ENCODE measurements at places on chromosomes 6 and 20.
A peak's percentile ranks its signal among the peaks of the same experiment; 100 is the strongest.

DNA sequence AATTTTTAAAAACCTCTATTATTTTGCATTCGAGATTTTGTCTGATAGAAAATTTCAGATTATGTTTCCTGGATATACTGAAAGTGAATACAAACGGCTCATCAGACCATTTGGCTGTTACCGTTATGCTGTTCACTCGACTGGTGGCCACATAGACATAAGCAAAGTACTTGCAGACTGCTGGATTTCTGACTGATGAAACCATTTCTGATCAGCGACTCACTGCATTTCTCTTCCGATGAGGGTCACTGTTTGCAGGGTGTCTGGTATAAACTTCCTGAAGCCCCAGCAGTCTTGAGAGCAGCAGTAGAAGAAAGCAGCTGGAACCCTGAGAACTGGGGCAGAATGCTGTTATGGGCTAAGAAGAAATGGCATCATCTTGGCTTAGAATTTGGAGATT is 17.7 kb downstream of the SNX9 start:
- DNase-seq = no peak
- H3K36me3 ChIP-seq = peaks cover 11% of the 10 kb centered on the region
- no peak overlapping the region for H3K4me3 ChIP-seq
- peaks cover 24% of the 10 kb centered on the region for H3K4me1 ChIP-seq

DNA sequence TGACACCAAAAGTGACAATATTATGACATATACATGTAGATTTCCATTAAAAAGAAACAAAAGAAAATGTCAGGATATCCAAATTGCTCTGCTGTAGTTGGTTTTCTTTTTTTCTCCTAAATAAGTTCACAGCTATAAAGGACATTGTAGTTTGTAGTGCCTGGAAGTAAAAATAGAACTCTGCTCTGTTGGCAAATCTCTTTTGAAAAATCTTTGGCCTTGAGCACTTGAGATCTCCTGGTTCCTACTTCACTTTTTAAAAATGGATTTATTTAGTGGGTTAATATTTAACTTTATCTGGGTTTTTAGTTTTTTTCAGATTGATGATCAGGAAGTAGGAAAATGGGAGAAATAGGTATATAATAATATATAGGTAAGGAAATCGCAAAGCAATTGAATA is 52.9 kb downstream of the AFDN start:
- no peak for DNase-seq
- no peaks in the 10 kb centered on the region for H3K27me3 ChIP-seq
- H3K4me1 ChIP-seq = no peaks in the 10 kb centered on the region
- H3K4me3 ChIP-seq = no peak overlapping the region

GRCh38 chr20:63703976-63704748 is 3.6 kb downstream of the ARFRP1 start:
- no peak for DNase-seq
- H3K4me1 ChIP-seq = peaks cover 47% of the 10 kb centered on the region
- H3K36me3 ChIP-seq = peaks cover 28% of the 10 kb centered on the region
- no peaks in the 10 kb centered on the region for H3K27me3 ChIP-seq

GRCh38 chr6:3484192-3484591 is 27.3 kb upstream of the SLC22A23 start:
- H3K4me1 ChIP-seq = no peaks in the 10 kb centered on the region
- peaks cover 78% of the 10 kb centered on the region for H3K27me3 ChIP-seq
- H3K4me3 ChIP-seq = no peak overlapping the region
- DNase-seq = no peak

DNA sequence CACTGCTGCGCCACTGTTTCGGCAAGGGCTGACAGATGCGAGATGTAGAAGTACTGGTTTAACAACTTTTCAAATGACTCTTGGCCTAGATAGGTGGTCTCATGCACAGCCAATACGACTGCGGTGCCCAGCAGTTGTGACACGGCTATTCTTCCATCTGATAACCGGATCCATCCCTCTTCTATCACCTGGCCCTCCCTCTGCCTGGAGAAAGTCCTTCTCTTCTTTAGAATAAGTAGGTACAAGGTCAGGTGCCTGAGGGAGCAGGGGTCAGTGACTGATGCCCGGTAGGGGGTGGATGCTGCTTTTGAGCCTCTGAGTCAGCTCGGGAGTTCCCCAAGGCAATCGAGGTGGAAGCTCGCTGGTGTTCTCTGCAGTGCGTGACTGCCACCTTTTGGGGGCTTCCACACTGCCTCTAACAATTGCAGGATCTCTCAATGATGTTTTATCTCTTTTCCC is 166.8 kb upstream of the GRIK2 start:
- no peak overlapping the region for H3K27ac ChIP-seq
- no peaks in the 10 kb centered on the region for H3K27me3 ChIP-seq
- no peaks in the 10 kb centered on the region for H3K36me3 ChIP-seq

DNA sequence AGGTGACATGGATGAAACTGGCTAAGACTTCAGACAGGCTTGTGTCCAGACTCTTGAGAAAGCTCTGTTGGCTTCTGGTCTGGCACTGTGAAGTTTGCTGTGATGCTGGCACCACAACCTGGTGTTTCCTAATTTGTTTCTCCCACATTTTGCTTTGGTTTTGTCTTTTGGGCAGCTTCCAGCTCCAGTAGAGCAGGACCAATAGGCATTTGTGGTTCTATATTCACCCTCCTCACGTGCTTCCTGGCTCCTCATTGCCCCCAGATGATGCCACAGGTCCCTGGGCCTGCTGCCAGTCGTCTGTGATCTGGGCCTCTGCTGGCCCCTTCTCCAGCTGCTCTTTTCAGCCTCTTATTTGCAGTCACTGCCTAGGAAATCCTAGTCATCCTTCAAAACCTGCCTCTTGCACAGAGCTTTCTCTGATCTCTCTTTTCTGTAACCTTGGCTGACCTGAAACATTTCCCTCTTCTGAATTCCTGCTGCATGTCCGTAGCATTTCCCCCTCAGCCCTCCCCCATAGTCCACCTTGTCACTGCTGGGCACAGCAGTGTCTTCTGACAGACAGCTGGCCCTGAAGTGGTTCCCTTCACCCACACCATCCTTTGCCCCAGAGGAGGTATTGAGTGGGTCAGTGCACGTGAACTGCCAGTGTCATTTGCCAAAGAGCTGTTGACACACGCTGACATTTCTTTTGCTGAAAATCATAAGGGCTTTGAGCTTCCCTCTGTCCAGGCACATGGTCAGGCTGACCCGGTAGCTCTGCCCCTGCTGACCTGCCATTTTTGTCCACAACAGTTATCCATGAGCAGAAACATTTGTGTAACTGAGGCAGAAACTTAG is 63.0 kb downstream of the PTPN1 start:
- H3K4me1 ChIP-seq = peaks cover 59% of the 10 kb centered on the region
- DNase-seq = no peak
- H3K36me3 ChIP-seq = peaks cover 47% of the 10 kb centered on the region
- no peak overlapping the region for H3K4me3 ChIP-seq

DNA sequence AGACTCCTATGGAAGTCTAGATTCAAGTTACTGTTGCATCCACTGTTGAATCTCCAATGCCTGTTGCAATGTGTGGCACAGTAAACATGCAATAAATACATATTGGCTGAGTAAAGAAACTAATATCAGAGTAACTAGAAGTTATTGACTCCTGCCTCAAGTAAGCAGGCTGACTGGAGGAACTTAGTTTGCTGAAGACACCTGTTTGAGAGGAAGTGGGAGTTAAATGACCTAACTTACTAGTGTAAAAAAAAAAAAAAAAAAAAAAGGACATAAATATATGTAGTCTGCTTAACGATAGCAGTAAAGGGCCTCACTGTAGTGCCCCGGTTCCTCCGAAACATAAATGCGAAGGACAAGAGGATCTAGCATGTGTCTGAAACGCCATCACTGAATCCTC is 249.8 kb upstream of the PRDM1 start:
- H3K27ac ChIP-seq = no peak overlapping the region
- DNase-seq = no peak
- no peaks in the 10 kb centered on the region for H3K4me1 ChIP-seq

DNA sequence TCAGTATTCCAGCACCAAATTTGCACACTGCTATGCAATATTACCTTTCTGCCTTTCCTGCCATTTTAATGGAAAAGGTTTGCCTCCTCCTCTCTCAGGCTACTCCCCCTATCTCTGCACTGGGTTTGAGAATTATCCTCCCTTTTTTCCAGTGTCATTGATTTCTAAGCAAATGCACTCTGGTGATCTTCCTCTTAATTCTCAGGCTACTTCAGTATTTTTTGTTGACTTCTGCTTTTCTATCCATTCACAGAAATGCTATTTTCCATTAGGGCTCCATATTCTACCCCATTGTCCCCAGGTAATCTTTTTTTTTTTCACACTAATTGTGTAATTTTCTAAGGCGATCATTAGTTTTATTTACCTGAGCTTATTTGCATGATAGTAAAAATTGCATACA is 144.0 kb downstream of the GJA1 start:
- no peaks in the 10 kb centered on the region for H3K27me3 ChIP-seq
- H3K36me3 ChIP-seq = no peaks in the 10 kb centered on the region
- no peak for DNase-seq

DNA sequence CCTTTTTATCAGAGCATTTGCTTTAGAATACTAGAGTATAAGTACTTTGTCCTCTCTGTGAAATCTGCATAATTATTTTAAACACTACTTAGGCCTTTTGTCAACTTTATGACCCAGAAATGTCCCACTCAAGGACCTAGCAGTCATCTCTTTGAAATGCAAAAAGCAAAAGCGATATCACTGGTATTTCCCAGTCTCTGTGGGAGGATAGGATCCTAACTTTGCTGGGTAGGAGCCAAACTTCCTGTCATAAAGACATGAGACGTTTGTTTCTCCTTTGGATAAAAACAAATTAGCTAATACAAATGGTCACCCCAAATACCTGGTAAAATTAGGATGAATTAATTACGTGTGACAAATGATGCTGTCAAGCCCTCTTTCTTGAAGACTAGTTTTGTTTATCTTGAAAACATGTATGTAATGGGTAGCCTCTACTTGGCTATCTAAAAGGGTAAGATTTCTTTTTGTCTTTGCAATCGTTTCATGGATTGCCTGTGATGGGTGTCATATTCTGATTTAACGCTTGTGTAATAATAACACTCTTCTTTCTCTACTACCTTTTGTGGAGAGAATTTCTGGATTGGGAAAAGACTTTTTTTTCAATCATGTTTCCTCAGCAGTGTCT is 36.2 kb downstream of the DCDC2 start:
- H3K27me3 ChIP-seq = peaks cover 33% of the 10 kb centered on the region
- no peak overlapping the region for H3K4me3 ChIP-seq
- H3K27ac ChIP-seq = no peak overlapping the region
- DNase-seq = no peak
- H3K36me3 ChIP-seq = no peaks in the 10 kb centered on the region
- H3K4me1 ChIP-seq = no peaks in the 10 kb centered on the region

GRCh38 chr6:137820952-137821351 is 46.1 kb upstream of the TNFAIP3 start:
- H3K36me3 ChIP-seq = peaks cover 25% of the 10 kb centered on the region
- peak overlapping the region; percentile 94 for H3K27ac ChIP-seq
- H3K4me3 ChIP-seq = no peak overlapping the region
- H3K27me3 ChIP-seq = no peaks in the 10 kb centered on the region
- no peak for DNase-seq

DNA sequence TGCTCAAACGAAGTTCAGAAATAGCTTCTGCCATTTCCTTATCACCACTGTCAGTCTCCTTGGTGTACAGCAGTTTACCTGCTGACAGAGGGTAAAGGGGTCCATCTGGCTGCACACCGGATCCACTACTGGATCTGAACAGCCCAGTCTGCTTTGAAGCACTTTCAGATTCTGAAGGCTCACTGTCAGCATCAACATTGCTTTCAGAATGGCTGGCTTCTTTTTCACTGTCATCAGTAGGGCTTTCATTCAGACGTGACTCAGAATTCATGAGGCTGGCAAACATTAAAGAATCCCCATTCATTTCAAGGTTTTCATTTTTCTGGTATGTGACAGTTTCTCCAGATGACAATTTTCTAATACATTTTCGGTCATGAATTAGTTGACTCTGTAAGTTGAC is 21.0 kb upstream of the PNISR start:
- no peak overlapping the region for H3K27ac ChIP-seq
- peaks cover 4% of the 10 kb centered on the region for H3K36me3 ChIP-seq
- no peaks in the 10 kb centered on the region for H3K4me1 ChIP-seq
- H3K27me3 ChIP-seq = no peaks in the 10 kb centered on the region
- H3K4me3 ChIP-seq = no peak overlapping the region

- H3K27ac ChIP-seq = no peak overlapping the region
- no peaks in the 10 kb centered on the region for H3K4me1 ChIP-seq
- peaks cover 22% of the 10 kb centered on the region for H3K27me3 ChIP-seq
- no peak overlapping the region for H3K4me3 ChIP-seq
- no peaks in the 10 kb centered on the region for H3K36me3 ChIP-seq
Observed at GRCh38 chr6:152068622-152069261, 261.3 kb downstream of the ESR1 start.

GRCh38 chr20:9602847-9603183 is 88.4 kb downstream of the LAMP5 start:
- no peaks in the 10 kb centered on the region for H3K27me3 ChIP-seq
- DNase-seq = no peak
- no peaks in the 10 kb centered on the region for H3K36me3 ChIP-seq
- H3K27ac ChIP-seq = no peak overlapping the region
- no peaks in the 10 kb centered on the region for H3K4me1 ChIP-seq
- H3K4me3 ChIP-seq = no peak overlapping the region

DNA sequence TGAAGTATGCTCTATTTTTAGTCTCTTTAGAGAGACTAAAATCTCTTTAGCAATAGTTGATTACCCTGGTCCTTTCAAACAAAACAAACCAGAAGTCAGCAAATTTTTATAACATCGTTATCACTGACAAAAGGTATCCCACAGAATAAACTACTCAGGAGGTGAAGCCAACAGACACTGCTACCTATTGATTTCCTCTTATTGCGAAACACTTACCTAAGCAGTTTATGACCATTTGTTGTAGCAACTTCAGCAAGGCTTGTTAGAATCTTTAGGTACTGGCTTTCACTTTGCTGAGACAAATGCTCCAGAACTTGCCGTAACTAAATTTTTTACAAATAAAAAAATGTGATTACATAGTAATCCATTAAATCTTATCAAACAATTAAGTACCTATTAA is 64.4 kb downstream of the HACE1 start:
- no peaks in the 10 kb centered on the region for H3K27me3 ChIP-seq
- no peak overlapping the region for H3K27ac ChIP-seq
- DNase-seq = no peak
- H3K4me3 ChIP-seq = no peak overlapping the region
- H3K4me1 ChIP-seq = no peaks in the 10 kb centered on the region

GRCh38 chr20:31869942-31870725 is at the start of the genes DUSP15 and TTLL9:
DUSP15 (minus strand) TSS chr20:31870527; CDS start chr20:31870337, 190 bp downstream.
TTLL9 (plus strand) TSS chr20:31870634; CDS start chr20:31871127, 493 bp downstream.
- H3K27ac ChIP-seq = peak within 1 kb of the TSS; percentile 52
- peaks cover 1% of the 10 kb centered on the region for H3K36me3 ChIP-seq
- H3K27me3 ChIP-seq = peaks cover 56% of the 10 kb centered on the region
- no peak for DNase-seq
- peaks cover 19% of the 10 kb centered on the region for H3K4me1 ChIP-seq

GRCh38 chr6:111692327-111693164 is 86.9 kb upstream of the TRAF3IP2 start:
- peaks cover 87% of the 10 kb centered on the region for H3K36me3 ChIP-seq
- peak overlapping the region; percentile 81 for H3K27ac ChIP-seq
- H3K27me3 ChIP-seq = no peaks in the 10 kb centered on the region
- H3K4me3 ChIP-seq = peak overlapping the region; percentile 27
- no peak for DNase-seq

- no peaks in the 10 kb centered on the region for H3K4me1 ChIP-seq
- no peak overlapping the region for H3K27ac ChIP-seq
- no peaks in the 10 kb centered on the region for H3K36me3 ChIP-seq
- H3K4me3 ChIP-seq = no peak overlapping the region
- no peak for DNase-seq
Observed at GRCh38 chr20:1861996-1862662, 33.1 kb upstream of the SIRPA start.

- H3K27me3 ChIP-seq = no peaks in the 10 kb centered on the region
- no peak overlapping the region for H3K4me3 ChIP-seq
- H3K36me3 ChIP-seq = peaks cover 58% of the 10 kb centered on the region
Observed at GRCh38 chr20:13800728-13801134, 15.9 kb downstream of the NDUFAF5 start.

- H3K4me3 ChIP-seq = peak overlapping the region; percentile 63
- H3K27ac ChIP-seq = peak overlapping the region; percentile 7
- peaks cover 2% of the 10 kb centered on the region for H3K36me3 ChIP-seq
- no peak for DNase-seq
Observed at GRCh38 chr20:52972965-52973819, 1.0 kb downstream of the TSHZ2 start.

All from central memory CD8-positive, alpha-beta T cell (primary cell).